ENCODE measurements at places on chromosomes 12 and 14.

DNA sequence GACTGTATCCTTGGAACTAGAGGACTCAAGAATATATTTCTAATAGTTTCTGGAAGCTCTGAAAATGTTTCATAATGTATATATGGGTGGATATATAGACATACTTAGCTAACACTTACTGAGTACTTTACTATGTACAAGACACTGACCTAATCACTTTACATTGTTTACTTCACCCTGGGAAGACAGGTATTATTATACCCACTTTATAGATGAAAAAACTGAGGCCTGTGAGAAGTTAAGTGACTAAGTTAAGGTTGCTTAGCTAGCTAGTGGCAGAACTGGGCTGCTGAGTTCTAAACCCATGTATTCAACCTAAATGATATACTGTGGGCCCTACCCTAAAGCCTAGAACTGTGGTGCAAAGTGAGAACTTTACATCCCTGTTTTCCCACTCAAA, 79.1 kb upstream of the SSTR1 start:
- DNase-seq = no peak

DNA sequence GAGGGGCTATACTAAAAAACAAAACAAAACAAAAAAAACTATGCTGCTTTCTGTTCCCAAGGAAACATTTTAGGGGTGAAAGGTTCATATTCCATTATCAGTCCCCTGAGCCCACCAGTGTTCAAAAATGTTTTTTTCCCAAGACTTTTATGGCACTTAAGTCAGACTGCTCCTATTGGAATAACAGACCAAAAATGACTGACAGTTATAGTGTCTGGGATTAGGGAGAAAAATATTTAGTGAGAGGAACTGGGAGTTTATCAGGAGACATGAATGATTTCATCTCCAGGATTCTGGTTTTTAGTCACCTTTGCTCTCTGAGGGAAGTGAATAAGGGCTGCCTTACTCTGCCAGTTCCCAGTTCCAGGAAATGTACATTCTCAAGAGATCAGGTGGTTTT, 68.0 kb downstream of the PDE3A start:
- DNase-seq = no peak

DNA sequence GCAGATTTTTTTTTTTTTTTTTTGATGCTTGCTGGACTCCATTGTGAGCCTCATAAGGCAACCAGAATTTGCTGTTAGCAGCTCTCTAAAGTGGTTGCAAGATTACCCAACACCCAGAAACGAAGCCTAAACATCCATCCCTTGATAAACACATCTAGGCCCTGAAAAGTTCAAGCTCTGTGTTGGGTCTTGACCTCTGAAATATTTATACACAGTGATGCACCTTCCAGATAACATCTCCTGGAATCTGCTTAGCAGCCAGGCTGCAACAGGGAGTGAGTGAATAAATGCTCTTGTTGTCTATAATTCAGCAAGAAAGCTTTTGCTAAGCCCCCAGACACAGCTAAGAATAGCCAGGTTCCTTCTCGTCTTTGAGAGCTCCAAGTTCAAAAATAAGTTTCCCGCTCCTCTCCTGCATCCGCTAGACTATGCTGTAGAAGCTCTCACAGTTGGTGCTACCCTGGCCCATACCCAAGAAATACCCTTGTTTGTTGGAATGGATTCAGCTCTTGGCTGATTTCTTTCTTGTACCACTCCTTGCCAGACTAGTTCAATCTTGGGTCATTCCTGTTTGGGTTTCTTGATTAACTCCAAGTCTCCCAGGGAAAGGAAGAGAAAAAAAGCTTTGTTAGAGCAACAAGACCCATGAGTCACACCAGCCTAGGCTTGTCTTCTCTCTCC, 610.6 kb upstream of the TBX3 start:
- no peak for DNase-seq

DNA sequence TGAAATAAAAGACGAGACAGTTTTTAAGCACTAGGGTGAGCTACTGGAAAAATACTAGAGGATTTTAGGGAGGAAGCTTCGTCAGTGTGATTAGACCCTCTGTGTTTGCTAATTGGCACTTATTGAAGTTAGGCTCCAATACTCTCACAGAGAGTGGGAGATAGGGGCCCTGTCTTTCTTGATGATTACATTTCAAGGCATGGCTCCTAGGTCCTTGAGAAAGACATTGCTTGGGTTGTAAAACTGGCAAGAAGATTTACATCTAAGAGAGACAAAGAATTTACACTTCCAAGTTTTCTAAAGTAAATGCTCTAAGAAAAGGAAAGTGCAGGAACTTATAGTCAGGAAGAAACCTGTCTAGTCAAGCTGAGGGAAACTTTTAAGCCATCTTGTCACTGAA, 183.2 kb downstream of the C12orf50 start:
- no peak for DNase-seq

DNA sequence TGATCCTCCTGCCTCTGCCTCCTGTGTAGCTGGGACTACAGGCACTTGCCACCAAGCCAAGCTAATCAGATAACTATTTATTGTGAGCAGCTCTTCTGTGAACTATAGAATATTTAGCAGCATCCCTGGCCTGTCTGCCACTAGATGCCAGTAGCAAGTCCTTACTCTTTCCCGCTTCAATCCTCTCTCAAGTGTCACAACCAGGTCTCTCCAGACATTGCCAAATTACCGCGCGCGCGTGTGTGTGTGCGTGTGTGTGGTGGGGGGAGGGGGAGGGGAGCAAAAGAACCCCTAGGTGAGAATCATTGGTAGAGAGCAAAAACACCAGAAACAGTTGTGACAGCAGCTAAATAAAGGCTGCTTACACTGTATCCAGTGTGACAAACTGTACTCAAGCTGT, 49.9 kb downstream of the PPP2R5E start:
- DNase-seq = no peak

DNA sequence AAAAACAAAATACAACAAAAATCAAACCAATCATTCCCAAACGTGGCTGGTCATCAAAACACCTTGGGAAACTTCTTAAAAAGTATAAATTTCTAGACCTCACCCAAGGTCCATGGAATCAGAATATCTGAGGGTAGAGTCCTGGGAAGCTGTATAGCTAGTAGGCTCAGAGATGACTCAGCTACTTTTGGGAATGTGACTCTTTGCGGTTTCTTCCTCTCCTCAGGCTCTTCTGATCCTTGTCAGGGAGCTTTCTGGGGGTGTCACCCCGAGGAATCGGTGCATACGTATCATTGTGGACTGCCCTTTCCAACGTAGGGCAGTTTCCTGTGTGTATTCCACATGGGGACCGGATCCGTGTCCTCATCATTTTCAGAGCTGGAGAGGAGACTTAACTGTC, 14.8 kb downstream of the JDP2 start:
- no peak for DNase-seq

DNA sequence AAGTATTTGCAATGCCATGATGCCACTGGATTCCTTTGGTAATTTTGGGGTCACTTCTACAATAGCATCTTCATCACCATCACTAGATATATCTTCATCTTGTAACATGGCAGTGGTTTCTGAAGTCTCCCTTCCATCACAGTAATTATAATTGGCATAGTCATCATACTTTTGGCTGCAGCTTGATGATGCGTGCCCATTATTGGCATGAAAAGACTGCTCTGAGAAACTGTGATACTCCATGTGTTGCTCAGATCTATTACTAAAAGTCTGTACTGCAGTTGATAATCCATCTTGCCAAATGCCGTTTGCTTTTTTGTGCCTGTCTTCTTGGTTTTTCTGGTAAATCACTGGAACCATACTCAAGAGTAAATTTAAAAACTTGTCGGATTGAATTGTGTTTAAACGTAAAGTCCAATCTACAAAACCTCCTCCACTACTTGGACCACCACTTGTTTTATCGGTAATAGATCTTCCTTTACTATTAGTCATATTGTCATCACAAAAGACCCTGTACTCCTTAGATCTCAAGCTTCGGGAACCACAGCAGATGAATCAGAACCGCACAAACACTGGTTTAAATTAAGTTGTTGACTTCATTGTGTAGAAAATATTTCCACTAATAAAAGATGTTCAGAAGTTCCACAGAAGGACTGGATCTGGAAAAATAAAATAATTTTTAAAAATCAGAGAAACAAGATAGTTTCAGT, 29.9 kb downstream of the SLC41A2 start:
- no peak for DNase-seq

- DNase-seq = no peak
These were observed 70.4 kb upstream of the SLCO1C1 start for GRCh38 chr12:20624718-20625117.

DNA sequence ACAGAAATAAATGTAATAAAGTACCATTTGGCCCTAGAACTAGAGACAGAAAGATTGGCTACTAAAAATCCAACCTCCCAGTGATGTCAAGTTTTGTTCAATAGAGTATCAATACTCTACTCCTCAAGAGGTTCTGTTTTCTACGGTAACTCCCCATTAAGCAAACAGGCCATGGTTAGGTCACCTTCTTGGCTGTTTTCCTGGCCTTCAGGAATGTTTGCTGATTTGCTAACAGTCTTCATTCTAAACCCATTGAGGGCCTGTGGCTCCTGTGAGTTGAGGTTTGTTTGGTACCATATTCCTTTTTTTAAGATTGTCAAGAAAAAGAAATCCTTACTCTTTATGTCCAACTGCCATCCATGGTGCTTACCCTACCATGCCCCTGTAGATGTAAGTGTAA, 1022.0 kb upstream of the TMEM132C start:
- no peak for DNase-seq

- no peak for DNase-seq
These were observed 225.0 kb downstream of the KCNC2 start for GRCh38 chr12:74984631-74985030.

- no peak for DNase-seq
These were observed 163.5 kb upstream of the NEDD1 start for GRCh38 chr12:96743606-96744005.

GRCh38 chr12:56766535-56766934, 3.4 kb downstream of the HSD17B6 start:
- DNase-seq = no peak

DNA sequence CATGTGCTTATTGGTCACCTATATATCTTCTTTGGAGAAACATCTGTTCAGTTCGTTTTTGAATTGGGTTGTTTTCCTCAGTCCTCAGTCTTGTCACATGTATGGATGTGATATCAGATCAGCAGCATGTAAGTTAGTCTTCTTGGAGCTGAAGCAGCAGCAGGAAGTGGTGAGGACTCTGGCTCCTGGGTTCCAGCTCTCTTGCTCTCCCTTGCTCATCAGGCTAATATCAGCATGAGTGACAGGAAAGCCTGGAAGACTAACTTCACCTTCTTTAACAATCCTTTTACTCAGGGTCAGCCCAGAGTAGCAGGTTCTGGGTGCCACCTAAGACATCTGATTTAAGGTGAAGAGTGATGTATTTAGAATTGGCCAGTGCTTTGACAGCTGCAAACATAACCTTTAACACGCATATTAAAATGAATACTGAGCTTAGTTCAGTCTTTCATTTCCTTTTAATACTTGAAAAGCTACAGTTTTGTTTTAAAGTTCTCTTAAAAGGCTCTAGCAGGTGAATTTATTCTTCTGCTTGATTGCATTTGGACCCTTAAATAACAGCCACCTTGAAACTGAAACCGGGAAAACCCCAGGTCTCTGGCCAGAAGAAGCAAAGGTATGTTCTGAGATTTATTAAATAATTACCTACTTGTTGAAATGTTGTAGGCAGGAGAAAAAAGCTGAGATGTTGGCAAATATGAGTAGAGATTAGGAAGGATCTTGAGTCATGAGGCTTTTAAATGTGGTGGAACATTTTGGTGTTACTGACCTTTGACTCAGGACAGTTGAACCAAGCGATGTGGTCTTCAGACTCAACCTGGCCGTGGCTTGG, 54.3 kb downstream of the DRAM1 start:
- no peak for DNase-seq

DNA sequence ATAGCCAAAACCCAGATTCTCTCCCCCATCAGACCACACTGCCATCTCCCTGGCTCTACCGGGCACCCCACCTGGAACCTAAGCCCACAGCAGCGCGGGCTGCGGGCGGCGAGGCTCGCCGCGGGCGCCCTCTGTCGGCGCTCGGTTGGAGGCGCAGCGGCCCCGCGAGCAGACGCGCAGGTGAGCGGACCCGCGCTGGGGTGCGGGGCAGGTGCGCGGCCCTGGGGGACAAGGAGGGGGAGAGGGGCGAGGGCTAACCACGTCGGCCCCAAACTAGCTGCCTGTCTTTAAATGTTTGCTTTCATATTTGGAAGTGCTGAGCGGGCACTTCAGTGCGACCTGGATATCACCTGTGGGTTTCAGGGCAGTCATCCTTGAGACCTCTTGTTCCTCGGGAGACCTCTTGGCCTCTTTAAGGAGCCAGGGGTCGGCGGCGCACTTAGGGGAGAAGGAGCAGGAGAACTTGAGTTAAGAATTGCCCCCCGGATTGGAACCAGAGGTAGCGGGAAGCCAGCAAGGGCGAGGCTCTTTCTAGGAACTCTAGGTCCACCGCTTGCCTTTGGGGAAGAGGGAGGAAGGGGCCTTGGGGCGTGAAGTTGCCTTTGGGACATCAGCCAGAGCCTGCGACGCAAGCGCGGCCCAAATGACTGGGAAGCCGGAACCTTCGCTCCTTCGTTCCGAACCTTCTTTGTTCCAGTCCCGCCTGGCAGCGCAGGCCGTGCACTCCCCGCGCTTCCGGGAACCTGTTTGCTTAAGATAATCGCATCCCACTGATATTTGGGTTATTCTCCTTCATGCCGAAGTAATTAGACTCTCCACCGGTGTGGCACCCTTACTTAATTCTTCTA, 78.7 kb downstream of the NEDD1 start:
- DNase-seq = peak; percentile 15

- no peak for DNase-seq
These were observed 786 bp upstream of the PFKM start for GRCh38 chr12:48118284-48118871.

DNA sequence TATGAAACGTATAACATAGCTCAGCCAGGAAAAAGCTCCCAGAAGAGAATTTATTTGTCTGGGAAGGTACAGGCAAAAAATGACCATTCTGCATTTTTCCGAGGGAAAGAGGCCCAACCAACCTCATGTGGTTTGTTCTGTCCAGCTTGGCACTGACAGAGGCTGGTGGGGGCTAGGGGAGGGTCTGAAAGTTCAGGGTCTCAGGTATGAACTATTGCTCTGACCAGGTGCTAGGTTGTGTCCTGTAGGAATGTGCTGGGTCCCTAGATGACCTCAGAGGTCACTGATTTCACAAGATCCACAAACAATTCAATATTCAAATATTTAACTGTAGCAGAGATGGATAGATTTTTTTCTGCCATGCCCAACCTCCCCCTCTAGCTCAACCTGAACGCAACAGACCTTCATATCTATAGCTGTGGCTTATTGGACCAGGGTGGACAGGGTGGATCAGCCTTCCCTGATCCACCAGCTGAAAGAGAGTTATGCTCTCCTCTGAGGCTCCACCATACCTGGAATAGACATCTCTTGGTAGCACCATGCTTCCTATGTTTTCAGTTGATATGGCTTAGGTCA, 32.9 kb upstream of the IFT81 start:
- no peak for DNase-seq

- no peak for DNase-seq
These were observed 1272.5 kb upstream of the SEL1L start for GRCh38 chr14:82805892-82806825.
